ENCODE measurements at places on chromosomes 7 and 10.

GRCh38 chr10:118148247-118148646, 101.5 kb upstream of the RAB11FIP2 start:
- no peak for DNase-seq

DNA sequence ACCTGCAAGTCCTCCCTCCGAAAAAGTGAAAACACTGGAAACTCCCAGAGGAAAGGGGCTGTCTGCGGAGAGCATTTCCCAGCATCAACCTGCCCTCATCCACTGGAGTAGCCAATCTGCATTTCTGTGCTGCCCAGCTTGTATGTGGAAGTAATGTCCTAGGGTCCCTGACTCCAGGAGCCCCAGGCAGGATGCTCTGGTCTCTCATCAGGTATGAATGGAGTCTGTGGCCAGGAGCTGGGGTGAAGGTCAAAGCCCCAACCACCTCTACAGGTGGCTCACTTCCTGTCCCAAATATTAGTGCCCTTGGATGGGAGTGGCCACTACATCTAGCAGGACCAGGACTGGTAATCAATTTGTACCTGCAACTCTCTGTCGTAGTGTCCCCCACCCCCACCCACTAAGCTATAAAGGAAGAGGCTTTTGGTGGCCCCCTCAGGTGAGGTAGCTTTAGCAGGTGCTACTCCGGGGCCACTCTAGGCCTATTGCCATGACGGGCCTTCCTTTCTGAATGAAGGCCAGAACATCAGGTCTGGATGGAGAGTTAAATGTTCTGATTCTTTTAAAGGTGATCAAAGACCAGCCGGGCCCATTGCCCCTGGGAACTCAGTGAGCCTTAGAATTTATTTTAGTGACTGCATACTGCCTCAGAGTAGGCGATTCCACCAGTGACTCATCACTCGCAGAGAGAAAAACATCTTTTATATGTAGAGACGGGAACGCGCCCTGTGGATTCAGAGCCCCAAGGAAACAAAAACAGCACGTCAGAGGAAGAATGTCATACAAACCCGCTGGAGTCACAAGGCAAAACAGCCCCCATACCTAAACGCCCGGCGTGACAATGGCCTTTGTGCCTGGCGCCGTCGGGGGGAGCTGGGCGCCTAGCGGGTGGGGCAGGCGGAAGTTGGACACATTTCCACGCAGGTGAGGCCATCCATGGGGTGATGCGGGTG, 13.0 kb downstream of the EN2 start:
- no peak for DNase-seq

GRCh38 chr10:12644380-12645144, 295.2 kb downstream of the CAMK1D start:
- DNase-seq: no peak

- no peak for DNase-seq
Observed at GRCh38 chr10:73017955-73018480, 63.4 kb upstream of the PLA2G12B start.

GRCh38 chr7:72176875-72177274, 235.3 kb downstream of the CALN1 start:
- no peak for DNase-seq

DNA sequence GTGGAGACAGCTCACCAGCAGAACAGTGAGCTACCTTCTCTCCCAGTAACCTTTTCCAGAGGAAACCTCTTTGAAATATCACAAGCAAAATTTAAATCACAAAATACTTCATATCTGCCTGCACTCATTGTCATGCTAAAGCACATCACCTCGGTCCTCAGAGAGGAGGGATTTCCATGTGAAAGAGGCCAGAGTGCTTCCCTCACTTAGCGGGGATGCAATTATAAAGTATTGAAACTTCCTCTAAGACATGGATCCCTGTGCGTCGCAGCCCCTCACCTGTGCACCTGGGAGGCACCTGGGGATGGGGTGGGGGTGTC, 457.9 kb downstream of the DNAJB6 start:
- DNase-seq: no peak

DNA sequence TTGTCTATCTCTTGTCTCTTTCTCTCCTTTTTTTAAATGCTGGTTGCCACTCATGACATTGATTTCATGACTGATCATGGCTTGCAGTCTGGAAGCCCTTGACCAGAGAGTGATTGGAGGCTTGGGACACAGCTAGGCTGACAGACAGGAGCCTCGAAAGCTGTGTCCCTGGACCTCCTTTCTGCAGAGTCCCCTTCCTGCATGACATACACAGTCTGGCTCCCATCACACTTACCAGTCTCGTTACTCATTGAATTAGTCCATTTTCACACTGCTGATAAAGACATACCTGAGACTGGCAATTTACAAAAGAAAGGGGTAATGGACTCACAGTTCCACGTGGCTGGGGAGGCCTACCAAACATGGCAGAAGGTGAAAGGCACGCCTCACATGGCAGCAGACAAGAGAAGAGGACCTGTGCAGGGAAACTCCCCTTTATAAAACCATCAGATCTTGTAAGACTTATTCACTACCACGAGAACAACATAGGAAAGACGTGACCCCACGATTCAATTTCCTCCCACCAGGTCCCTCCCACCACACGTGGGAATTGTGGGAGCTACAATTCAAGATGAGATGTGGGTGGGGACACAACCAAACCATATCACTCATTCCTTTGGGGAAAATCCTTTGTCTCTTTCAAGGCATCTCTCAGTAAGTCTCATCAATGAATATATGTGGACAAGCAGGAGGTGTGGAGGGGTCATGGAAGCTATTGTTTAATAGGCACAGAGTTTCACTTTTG, 102.3 kb downstream of the TBXAS1 start:
- DNase-seq: no peak

DNA sequence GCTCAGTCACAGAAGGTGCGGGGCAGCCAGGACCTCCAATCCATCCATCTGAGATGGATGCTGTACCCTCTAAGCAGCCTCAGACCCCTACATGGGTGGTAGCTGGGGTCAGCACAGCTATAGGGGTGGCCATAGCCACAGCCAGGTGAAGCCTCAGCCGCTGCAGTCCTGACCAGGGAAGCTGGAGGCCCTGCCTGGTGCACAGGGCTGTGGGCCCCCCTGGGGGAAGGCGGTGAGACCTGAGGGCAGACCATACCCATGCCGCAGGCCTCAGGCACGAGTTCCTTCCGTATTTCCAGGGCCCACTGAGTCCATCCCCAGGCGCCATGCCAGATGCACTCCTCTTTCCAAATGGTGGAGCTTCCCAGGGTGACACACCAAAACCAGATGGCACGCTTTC, 96.6 kb upstream of the KDM7A start:
- no peak for DNase-seq
